Posterior cingulate gyrus (tissue), 11 donors: ENCODE measurements at places on chromosomes 6 and 20.

DNA sequence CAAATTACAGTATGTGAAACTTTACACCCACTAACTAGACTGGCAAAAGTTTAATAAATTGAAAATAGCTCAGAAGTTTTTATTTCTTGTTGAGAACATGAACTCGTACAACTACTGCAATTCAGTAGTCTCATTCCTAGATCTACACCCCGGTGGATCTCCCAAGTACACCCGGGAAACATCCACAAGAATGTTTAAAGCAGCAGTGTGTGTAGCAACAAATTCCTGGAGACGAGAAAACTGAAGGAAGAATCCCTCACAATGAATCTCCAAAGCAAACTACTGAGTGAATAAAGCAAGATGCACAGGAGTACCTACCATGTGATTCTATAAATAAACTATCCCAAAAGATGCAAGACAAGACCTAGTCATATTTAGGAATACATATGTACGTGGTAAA is 954.0 kb upstream of the MAP3K7 start:
- no peak for DNase-seq

DNA sequence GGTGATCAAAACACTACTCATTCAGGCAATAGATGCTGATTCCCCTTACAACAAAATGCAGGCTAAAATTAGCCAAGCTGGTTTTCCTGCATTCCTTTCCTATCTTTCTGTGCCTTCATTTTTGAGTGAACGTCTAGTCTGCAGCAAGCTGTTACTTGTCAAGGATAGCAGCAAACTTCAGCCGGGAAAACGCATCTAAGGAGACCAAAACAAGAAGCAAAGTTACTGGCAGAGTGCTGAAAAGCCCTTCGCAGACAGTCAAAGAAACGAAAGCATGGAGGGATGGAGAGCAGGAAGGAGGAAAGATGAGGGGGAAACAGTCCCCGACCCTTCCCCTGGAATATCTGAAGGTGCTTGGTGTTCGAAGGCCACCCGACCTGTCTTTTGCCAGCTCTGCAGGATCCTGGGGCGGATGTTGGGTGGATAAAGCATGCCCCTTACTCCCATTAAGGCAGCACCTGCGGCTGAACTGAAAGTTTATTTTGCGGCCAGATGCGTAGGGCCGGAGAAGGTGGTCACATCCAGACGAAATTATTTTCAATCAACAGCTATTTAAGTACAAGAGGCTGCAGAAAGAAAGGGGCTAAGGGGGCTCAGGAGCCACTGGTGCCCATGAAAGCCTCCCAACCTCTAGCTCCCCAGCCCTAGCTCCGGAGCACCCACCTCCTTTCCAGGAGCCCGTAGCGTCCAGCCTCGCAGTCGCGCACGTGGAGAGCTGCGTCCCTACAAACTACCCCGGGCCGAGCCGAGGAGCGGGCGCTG is 538 bp downstream of the FERMT1 start:
- peak; percentile 4 for DNase-seq

GRCh38 chr6:107495196-107495643 is 5.3 kb downstream of the SOBP start:
- DNase-seq = no peak

GRCh38 chr20:32125506-32125905 is 16.0 kb downstream of the TM9SF4 start:
- DNase-seq = no peak

- DNase-seq = no peak
Observed at GRCh38 chr6:134379076-134379475, 61.2 kb upstream of the SGK1 start.

GRCh38 chr6:21150667-21151066 is 442.9 kb upstream of the SOX4 start:
- DNase-seq = no peak

- peak; percentile 80 for DNase-seq
Observed at GRCh38 chr6:149443411-149444181, 41.2 kb downstream of the ZC3H12D start.

DNA sequence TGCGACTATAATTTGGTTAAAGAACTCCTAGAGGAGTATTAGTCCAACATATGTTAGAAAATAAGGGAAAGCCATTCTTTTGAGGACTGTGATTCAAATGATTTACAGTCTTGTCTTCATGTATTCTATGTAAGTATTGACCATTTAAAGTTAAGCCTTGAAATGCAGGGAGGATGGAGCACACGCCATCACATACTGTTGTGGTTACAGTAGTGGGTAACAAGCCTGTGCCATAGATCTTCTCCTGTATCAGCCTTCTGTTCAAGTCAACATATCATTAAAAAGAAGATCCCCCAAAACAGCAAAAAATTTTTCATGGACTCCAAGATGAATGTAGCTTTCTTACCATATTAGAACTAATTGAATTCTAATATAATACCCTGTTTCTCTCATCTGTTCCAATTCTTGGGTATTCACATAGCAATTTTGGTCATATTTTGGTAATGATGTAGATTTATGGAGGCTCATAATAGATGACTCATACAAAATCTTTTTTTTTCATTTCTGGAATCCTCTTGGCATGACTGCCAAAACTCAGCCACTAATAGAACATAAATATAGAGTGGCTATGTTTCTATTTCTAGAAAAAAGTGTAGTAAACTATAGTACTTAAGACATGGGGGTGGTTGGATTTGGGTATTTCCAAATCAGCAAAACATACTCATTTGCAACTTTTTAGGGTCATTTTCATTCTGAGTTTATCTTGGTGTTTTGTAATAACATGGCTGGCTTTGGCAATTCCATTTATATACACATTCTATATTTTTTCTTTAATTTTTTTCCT is 413.5 kb downstream of the BCKDHB start:
- DNase-seq = no peak

GRCh38 chr20:52473186-52473585 is 281.6 kb upstream of the ZFP64 start:
- DNase-seq = no peak

- no peak for DNase-seq
Observed at GRCh38 chr20:59371431-59371830, 71.0 kb downstream of the EDN3 start.

DNA sequence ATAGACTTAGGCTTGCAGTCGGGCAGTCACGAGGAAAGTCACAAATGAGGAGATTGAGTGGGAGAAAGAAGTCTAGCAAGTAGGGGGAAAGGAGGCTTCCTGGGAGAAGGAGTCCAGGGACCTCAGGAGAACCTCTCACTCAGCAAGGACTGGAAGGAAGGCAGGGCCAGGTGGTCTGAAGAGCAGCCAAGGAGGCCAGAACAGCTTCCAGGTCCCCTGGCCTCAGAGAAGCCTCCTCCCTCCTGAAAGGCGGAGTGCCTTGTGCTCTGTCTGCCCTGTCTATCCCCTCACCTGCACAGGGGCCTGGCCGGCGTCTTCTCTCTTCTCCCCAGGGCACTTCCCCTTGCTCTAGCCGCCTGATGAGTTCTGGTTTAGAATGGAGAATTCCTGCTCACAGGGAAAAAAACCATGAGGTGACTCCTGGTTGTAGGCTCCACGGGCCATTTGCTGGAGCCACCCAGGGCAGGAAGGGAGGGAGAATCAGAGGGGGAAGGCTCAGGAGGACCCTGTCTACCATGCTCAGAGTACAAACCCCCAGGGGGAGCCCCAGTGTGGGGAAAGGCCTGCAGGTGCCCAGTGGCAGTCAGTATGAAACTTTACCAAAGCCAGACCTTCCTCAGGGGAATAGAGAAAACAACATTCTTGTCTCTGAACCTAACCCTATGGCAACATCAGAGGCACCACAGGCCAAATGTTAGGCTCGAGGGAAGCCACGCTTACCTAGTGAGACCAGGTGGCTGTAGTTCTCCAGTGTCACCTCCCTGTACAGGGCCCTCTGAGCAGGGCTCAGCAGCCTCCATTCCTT is 11.2 kb downstream of the ZNF337 start:
- no peak for DNase-seq

- DNase-seq = no peak
Observed at GRCh38 chr20:34974246-34974645, 18.6 kb downstream of the MYH7B start.

DNA sequence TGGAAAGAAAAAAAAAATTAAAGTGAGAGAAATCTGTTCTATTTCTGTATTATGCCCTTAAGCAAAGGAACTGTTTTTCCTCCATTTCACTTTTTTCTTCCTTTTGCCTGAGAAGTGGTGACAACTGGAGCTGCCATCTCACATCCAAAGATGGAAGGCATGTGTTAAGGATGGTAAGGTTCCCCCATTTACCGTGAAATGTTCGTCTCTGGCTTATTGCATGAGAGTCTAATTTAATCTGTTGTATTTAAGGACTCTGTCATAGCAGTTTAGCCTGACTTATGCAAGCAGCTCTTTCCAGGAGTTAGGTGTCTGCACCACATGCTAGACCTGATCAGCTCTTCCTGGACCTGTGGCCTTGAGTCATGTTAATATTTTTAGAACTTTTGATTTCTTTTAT is 389.5 kb upstream of the MAP3K7 start:
- no peak for DNase-seq

DNA sequence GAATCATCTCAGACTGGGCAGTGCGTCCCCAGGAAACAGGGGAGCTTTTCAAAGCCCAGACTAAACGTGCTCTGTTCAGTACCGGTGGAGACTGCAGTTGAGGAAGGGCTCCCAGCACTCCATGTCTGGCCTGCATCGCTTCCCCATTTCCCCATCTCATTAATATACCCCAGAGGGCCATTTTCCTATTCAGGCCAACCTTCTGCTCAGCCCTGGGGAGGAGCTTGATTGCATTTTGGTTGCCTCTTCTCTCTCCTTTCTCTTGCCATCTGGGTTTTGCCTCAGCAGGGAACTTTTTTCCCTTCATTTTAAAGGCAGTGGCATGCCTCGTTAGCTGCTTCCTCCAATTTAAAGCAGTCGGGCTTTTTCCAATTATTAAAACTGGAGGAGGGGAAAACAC is 394.3 kb upstream of the SOX4 start:
- DNase-seq = no peak

- peak; percentile 30 for DNase-seq
Observed at GRCh38 chr6:160733050-160733646, 31.1 kb downstream of the PLG start.

GRCh38 chr6:113564371-113565171 is 292.6 kb upstream of the MARCKS start:
- peak; percentile 77 for DNase-seq

GRCh38 chr6:132354517-132355167 is 46.6 kb downstream of the MOXD1 start:
- DNase-seq = no peak

DNA sequence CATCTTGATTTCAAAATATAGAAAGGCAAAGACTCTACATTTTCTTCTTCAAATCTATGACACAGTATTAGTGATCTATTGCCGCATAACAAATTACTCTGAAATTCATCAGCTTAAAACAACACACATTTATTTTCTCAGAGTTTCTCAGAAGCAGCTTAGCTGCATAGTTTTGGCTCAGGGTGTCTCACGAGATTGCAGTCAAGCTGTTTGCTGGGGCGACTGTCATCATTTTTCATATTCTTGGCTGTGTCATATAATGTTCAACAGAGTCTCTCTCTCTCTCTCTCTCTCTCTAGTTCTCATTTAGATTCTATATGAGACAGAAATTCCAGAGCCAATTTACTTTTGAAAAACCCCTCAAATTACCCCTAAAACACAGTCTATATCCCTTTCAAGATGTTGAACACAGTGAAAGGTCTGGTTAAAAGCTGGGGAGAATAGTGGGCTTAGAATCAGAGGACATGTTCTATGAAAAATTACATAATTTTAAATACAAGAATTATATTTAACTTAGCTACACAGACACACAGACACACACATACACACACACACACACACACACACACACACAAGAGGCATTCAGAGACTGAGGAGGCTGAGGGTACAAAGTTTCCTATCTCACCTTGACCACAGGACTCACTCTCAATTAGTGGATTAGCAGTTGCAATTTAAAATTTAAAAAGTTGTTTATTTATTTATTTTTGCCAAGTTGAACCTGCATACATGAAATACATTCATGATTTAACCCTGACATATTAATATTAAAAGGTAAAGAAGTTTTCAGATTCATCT is 86.7 kb downstream of the MKKS start:
- DNase-seq = no peak

- DNase-seq = no peak
Observed at GRCh38 chr6:144646093-144647056, 361.2 kb downstream of the UTRN start.

GRCh38 chr6:165925474-165926156 is 242.0 kb downstream of the TBXT start:
- no peak for DNase-seq

- DNase-seq = no peak
Observed at GRCh38 chr6:106194949-106195921, 109.1 kb downstream of the PRDM1 start.

GRCh38 chr20:51034476-51034875 is 11.6 kb upstream of the KCNG1 start:
- no peak for DNase-seq

GRCh38 chr20:52619671-52620070 is 352.5 kb upstream of the TSHZ2 start:
- no peak for DNase-seq

DNA sequence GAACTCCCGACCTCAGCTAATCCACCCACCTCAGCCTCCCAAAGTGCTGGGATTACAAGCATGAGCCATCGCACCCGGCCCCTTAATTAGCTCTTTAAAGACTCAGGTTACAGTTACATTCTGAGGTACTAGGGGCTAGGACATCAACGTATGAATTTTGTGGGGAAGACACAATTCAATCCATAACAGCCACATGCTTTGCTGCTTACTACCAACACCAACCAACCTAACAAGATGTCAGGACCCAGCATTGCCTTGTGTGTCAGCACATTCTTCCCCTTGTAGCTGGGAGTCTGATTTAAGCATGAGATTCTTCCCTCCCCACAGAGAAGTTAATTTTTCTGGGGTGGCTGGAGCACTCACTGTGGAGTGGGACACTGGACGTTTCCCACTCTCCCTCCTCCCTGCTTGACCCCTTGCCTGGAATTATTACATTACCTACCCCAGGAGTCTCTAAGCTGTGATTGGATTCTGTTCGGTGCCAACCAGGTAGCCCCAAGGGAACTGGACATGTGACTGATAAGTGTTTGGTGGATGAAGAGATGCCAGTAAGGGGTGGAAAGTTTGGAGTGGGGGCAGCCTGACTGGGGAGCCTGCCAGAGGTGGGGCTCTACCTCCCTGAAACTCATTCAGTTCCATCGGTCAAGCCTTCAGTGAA is 5.6 kb upstream of the PXMP4 start:
- no peak for DNase-seq

DNA sequence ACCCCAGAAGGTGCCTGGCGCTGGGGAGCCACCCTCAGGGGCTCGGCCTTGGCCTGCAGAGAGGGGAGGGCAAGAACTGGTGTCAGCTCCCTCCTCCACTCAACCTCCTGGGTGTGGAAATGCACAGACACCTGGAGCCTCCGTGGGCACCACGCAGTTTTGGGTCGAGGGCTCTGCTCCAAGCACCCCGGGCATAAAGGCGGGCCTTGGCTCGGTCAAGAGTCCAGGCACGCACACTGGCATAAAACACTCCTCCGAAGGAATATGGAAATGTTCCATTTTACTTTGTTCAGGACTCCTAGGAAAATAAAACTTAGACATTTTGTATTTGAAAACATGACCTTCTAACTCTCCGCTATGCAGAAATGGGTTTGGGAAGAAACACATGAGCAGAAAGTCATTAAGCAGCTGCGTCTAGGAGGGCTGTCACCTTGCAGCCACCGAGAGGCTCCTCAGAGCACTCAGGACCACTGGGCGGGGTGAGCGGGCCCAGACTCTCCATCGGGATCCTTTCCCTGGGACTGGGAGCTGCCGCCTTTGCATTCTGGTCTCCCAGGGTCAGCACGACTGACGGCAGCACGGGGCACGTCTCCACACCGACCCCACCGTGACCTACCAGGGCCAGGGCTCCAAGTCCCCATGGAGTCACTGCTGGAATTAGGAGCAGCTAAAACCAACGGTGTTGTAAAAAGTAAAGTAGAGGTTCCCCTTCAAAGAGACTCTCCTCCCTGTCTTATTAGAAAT is 46.0 kb upstream of the DACT2 start:
- no peak for DNase-seq
